Stimulated activated CD8-positive, alpha-beta memory T cell treated with anti-CD3 and anti-CD28 coated beads, Interleukin-4, amount 100 ng/mL, for 1 hour (primary cell): ENCODE measurements at places on chromosomes 3 and 15.

DNA sequence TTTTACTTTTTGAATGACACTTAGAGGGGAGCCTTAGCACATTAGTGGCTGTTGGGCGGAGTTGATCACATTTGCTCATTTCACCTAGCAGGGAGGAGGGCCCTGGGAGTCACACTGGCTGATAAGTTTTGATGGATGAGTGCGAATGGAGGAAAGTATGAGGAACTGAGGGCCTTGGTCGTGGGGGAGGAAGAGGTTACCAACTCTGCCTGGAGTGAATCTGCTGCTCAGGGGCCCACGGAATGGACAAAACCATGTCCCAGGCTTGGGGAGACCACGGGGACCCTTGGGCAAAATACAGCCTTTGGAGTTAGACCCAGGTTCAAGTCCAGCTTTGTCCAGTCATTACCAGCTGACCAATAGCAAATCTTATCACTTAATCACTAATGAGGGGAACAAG, 5.1 kb upstream of the FLNB start:
- no peak for DNase-seq

GRCh38 chr15:98717942-98718341, 69.6 kb downstream of the IGF1R start:
- no peak for DNase-seq

DNA sequence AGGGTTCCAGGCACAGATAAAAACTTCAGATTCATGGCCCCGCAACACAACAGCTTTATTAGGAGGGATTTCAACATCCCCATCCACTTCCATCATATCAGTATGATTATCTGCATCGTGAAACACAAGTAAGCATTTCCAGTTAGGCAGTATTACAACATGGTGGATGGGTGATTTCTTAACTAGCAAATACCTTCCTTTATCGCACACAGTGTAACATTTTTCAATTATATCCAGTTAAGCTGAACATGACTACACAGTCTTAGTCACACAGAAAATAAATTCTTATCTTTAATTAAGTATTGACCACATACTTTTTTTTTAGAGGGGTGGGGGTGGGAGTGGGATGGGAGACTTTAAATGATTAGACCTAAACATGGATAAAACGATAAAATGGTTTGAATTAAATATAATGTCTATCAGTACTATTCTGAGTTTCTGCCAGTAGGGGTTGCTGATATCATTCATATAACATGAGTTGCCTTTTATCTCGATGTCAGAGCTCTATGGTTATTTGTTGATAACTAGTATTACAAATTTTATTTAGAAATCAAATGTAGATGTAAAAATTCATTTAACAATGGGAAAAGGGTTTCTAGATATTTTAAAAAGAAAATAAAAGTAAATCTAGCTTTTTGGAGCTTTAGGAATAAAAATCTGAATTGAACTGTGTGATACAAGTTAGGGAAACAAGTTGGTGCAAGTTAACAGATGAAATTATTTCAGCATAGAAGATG, 146.6 kb downstream of the TBL1XR1 start:
- no peak for DNase-seq

- no peak for DNase-seq
Observed at GRCh38 chr3:175307642-175308041, 448.5 kb downstream of the NAALADL2 start.

DNA sequence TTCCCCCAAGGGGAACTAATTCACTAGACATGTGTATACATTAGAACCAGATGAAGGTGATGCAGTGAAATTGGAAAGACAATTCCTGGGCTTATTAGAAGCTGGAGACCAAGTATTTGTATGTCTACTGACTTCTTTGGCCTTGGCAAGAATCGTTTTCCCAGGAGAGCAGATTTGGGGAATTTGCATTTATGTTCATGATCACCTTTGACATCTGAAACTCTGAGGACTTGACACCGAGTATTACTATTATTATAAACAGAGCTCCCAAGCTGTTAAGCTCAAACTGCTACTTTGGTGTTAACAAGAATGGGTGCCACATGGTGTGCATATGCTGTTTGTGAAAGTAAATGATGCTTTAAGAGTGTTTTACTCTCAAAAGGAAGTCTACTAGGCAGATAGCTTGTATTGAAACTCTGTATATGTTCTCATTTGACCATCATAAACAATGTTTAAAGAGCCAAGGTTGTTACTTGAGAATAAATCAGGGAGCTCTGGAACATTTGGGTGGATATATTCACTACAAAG, 519.8 kb upstream of the GOLIM4 start:
- DNase-seq, result no peak

DNA sequence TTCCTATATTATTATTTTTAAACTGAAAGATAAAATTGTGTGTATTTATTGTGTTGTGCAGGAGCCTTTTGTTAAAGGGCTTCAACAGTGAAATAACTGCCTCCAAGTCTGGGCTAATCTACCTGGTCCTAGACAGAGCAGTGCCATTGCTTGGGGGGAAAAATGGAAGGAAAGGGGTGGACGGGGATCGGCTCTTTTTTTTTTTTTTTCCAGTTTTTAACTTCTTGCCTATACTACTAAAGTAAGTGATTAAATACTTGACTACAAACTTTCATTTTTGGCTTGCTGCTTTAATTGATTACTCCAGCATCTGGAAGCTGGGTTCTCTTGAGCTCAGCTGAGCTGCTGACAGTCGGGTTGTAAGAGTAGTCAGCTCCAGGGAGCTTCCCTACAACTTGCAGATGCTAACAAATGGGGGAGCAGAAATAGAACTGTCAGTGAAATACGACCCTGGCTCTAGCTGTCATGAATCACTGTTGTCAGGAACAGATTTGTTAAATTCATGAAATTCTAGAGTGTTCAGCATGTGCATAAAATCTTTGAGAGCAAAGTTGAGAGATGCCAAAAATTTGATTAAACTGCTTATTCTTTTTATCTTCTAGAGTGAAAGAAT, 276.7 kb downstream of the ROBO1 start:
- no peak for DNase-seq

GRCh38 chr3:10459954-10460754, 45.2 kb downstream of the ATP2B2 start:
- DNase-seq, result no peak

- DNase-seq, result no peak
Observed at GRCh38 chr3:100339786-100340185, 5.2 kb downstream of the NIT2 start.

DNA sequence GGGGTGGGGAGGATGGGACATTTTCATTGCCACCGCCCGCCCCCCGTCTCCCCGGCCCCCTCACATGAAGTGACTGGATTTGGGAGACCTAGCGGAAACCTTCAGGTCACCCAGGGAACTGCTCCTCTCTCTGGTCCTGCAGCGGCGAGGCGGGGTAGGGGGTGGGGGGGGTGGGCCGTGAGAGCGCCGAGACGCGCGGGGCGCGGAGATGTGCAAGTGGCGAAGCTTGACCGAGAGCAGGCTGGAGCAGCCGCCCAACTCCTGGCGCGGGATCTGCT, 712 bp upstream of the MME start:
- no peak for DNase-seq

- DNase-seq, result no peak
Observed at GRCh38 chr15:57503911-57504598, 87.6 kb upstream of the MYZAP start.

DNA sequence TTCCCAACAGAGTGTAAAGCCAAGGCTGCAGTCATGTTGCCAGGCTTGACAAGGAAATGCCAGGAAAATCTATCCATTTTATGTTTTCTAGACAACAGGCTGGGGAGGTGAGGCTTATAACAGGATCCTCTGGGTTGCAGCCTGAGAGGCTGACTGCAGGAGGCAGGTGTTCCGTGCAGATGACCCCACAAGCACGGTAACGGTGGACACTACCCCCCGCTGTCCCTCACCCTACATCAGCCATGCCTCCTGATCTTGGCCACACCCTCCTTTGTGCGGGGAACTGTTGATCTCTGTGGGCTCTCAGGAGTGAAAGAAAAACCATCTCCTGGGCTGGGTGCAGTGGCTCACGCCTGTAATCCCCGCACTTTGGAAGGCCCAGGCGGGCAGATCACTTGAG, 68.0 kb upstream of the ADPGK start:
- DNase-seq, result no peak

- no peak for DNase-seq
Observed at GRCh38 chr3:169498336-169498735, 165.2 kb downstream of the MECOM start.

DNA sequence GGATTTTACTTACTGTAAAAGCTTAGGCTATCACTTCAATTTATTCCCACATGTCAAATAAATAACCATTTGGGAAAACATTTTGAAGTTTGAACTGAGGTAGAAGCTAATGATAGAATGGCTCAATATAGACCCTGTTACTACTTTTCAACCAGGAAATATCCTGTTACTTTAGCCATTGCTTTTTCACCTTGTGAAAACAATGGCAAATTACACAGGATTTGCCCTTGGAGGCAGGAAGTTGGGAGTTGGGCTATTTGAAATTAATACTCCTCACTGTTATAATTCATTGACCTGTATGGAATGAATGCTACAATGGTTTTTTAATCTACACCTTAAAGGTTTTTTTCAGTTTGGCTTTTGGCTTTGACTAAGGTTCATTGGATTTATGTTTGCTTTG, 98.1 kb upstream of the UBE2E2 start:
- DNase-seq, result no peak

- no peak for DNase-seq
Observed at GRCh38 chr3:193292386-193292785, 51.4 kb downstream of the PLAAT1 start.

DNA sequence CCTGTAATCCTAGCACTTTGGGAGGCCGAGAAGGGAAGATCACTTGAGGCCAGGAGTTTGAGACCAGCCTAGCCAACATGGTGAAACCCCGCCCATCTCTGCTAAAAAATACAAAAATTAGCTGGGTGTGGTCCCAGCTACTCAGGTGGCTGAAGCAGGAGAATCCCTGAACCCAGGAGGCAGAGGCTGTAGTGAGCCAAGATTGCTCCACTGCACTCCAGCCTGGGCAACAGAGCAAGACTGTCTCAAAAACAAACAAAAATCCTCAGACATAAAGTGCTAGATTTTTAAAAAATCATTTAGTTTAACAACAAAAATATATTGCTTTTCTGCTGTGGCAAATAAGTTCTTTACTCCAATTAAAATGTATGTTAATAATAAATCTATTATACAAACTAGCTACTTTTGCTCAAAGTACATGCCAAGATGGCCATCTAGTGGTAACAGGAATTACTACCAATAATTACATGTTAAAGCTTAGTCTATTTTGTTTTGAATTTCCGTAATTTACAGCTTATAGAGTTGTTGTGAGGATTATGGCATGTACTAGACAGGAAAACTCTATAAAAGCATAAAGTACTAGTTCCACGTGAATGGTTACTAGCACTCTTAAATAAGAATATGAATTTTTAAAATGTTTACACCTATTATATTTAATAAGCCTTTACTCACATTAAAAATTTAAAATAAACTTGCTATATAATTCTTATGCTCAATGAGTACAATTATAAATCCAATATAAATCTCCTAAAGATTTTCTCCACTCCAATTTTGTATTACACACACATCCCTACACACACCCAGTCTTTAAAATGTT, 39.0 kb downstream of the GABPB1 start:
- no peak for DNase-seq

DNA sequence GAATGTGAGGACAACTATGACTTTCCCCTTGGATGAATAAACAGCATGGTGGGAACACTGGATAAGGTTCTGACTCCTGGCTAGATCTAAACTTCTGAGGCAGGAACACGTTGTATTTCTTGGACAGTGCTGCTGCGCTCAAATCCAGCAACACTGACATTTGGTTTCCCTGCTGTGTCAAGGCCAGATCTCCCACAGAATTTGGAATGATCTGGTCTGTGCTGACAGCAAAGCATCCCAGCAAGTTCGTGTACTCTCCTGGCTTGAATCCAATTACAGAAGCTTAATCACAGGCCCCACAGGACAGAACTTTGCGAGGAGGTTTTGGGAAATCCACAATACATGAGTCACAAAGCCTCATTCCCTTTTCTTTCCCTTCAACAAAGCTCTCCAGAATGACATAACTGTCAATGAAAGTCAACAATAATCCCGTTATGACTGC, 92.5 kb downstream of the ADAMTS9 start:
- no peak for DNase-seq

- no peak for DNase-seq
Observed at GRCh38 chr3:36905545-36905944, 39.3 kb downstream of the TRANK1 start.

DNA sequence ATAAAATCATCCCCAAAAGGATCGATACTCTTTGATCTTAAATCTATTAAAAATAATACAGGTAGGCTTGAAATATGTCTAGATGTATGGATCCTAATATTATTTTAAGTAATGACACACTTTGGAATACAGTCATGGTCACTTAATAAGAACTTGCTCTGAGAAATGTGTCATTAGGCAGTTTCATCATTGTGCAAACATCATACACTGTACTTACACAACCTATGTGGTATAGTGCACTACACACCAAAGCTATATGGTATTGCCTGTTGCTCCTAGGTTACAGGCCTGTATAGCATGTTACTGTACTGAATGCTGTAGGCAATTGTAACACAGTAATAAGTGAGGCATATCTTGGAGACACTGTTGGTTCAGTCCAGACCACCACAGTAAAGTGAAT, 307.1 kb downstream of the RAP2B start:
- DNase-seq, result no peak

DNA sequence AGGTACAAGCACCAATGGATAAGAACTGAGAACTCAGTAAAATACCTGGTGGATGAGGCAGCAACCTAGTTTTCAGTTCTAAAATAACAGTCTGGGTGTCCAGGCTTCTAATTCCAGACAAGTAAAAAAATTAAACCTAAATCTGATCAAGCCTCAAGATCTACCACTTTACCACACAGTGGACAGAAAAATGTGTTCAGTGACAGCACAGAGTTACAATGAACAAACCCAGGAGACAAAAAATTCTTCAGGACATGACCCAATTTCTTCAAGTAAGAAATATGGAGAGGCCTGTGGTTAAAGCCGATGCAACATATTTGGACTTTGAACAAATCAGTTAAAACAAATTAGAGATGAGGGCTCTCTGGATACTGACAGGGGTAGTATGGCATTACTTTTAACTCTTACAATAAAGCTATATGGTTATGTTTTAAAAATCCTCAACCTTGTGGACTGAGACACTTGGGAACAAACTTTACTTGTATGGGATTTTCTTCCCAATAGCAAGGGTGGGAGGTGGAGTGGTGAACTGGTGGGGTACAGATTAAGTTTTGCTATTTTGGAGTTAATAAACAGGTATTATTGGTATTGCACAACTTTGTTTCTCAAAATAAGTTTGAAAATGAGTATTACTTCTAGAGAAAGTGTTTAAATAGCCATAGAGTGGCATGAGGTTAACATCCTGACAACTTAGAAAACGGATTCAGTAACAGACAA, 14.2 kb downstream of the CCNL1 start:
- DNase-seq, result no peak

- DNase-seq, result no peak
Observed at GRCh38 chr15:59570315-59570714, 41.3 kb upstream of the GCNT3 start.

- DNase-seq, result no peak
Observed at GRCh38 chr3:71214797-71215196, 368.7 kb downstream of the FOXP1 start.

DNA sequence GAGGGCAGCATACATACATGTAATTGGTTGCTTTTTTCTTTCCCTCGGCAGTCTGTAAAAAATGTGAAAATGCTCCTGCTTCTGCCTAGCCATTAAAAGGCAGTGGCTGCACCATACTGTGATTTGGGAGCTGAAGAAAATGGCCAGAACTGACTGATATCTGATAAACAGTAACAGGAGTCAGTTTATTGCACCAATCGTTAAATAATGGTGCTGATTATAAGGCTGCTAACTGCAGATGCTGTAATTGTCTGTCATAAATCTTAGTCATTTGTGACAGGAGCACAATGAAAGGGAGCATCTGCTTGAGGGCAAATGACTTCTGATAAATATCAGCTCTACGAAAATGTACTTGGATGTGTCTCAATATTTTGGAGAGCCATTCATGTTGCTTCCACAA, 263.1 kb upstream of the DNAJC19 start:
- no peak for DNase-seq
